ENCODE measurements at places on chromosomes 1 and 21.

DNA sequence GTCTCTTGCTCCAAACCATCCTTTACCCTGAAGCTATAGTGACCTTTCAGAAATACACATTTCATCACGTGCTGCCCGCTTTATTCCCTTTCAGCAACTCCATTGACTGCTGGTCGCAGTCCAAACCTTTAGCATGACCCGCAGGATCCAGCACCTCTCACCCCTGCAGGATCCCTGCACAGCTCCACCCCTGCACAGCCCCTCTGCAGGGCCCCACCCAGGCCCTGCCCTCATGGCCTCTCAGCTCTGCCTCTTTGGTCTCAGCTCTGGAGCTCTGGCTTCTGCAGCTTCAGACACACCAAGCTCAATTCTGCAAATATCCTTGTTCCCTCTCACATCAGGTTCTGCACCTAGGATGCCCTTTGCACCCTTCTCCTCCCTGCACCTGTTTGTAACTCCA, 264.9 kb upstream of the C1orf174 start:
- no peak overlapping the region for H3K27ac ChIP-seq
- H3K4me3 ChIP-seq = no peak overlapping the region
- no peaks in the 10 kb centered on the region for H3K36me3 ChIP-seq
- no peak for DNase-seq

GRCh38 chr1:150009604-150010392, 728 bp downstream of the OTUD7B start:
- no peaks in the 10 kb centered on the region for H3K27me3 ChIP-seq
- peaks cover 29% of the 10 kb centered on the region for H3K4me1 ChIP-seq
- peak; percentile 80 for DNase-seq
- H3K4me3 ChIP-seq = peak overlapping the region; percentile 95

DNA sequence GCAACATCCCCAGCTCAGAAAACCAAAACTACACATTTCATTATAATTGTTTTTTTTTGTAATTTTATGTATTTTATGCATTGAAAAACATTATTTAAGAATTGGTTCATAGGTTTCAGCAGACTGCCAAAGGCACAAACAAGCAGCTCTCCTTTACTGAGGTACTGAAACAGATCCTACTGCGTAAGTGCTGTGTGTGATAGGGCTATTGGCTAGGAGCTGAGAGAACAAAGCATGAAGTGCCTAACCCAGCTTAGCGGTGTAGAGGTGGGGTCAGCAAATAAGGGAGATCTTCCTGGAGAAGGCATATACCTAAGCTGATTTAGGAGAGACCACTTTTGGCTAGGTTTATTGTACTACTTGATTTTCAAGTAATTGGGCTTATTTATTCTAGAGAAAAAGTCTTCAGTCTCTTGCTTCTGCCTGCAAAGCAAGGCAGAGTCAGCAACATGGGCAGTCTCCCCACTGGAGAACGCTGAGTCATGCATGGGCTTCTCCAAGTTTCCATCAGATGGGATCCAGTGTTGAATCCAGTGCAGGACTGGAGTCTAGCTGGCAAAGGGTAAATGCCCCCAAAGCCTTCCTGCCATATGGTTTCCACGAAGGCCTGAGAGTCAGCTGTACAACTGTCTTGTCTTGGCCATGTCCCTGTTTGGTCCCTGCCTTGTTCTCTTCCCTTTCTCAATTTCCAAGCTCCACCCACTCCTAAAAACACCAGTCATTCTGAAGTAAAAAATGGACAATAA, 18.0 kb upstream of the YTHDF2 start:
- H3K36me3 ChIP-seq = peaks cover 17% of the 10 kb centered on the region
- DNase-seq = peak; percentile 17
- H3K27ac ChIP-seq = no peak overlapping the region
- H3K4me1 ChIP-seq = no peaks in the 10 kb centered on the region

GRCh38 chr1:27009601-27010197, 3.0 kb downstream of the TENT5B start:
- H3K36me3 ChIP-seq = peaks cover 53% of the 10 kb centered on the region
- no peaks in the 10 kb centered on the region for H3K27me3 ChIP-seq

- H3K36me3 ChIP-seq = peaks cover 14% of the 10 kb centered on the region
- DNase-seq = no peak
- peak overlapping the region; percentile 8 for H3K27ac ChIP-seq
- H3K4me1 ChIP-seq = peaks cover 13% of the 10 kb centered on the region
These were observed 7.2 kb downstream of the RO60 start for GRCh38 chr1:193066606-193067005.

GRCh38 chr1:14848625-14849024, 250.1 kb downstream of the KAZN start:
- peaks cover 6% of the 10 kb centered on the region for H3K27me3 ChIP-seq
- no peak overlapping the region for H3K4me3 ChIP-seq
- DNase-seq = no peak
- H3K4me1 ChIP-seq = no peaks in the 10 kb centered on the region
- no peaks in the 10 kb centered on the region for H3K36me3 ChIP-seq

DNA sequence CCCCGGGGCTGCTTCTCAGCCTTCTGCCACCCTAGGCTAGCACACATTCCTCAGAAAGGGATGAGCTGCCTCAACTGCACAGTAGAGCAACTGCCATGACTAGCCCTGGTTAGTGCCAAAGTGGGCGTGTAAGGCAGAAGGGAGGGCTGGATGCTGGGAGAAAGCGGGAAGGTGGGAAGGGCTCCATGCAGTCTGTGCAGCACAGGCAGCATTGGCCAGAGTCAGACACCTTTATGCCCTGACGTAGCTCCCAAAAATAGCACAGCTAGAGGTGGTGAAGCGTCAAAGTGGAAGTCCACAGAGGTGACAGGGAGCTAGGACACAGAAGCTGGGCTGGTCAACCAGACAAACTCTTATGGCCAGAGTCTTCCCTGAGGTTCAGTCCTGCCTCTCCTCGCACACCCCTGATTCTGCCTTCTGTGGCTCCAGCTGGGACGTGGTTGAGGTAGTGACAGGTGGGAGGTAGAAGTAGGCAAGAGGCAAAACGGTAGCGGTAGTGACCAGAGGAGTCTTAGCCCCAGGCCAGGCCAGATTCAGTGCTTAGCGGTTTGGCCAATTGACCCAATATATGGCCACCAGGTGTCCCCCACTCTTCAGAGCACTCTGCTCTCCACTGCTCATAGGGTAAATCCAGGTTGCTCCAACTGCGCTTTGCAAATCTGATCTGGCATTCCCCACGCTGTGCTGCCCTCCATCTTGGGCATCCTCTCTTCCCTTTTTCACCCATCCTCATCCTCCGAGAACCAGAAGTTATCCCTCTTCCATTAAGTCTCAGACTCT, 45.6 kb downstream of the DDX20 start:
- H3K4me3 ChIP-seq = no peak overlapping the region
- peak; percentile 4 for DNase-seq
- peaks cover 30% of the 10 kb centered on the region for H3K27me3 ChIP-seq
- no peaks in the 10 kb centered on the region for H3K36me3 ChIP-seq
- no peak overlapping the region for H3K27ac ChIP-seq
- no peaks in the 10 kb centered on the region for H3K4me1 ChIP-seq

GRCh38 chr21:33550772-33551660, 8.2 kb downstream of the SON start:
- H3K36me3 ChIP-seq = peaks cover 100% of the 10 kb centered on the region
- H3K4me1 ChIP-seq = peaks cover 13% of the 10 kb centered on the region
- no peaks in the 10 kb centered on the region for H3K27me3 ChIP-seq
- no peak overlapping the region for H3K27ac ChIP-seq
- DNase-seq = no peak

- no peak overlapping the region for H3K27ac ChIP-seq
- no peaks in the 10 kb centered on the region for H3K27me3 ChIP-seq
- H3K4me1 ChIP-seq = no peaks in the 10 kb centered on the region
These were observed 100.7 kb downstream of the BARHL2 start for GRCh38 chr1:90616395-90616794.

DNA sequence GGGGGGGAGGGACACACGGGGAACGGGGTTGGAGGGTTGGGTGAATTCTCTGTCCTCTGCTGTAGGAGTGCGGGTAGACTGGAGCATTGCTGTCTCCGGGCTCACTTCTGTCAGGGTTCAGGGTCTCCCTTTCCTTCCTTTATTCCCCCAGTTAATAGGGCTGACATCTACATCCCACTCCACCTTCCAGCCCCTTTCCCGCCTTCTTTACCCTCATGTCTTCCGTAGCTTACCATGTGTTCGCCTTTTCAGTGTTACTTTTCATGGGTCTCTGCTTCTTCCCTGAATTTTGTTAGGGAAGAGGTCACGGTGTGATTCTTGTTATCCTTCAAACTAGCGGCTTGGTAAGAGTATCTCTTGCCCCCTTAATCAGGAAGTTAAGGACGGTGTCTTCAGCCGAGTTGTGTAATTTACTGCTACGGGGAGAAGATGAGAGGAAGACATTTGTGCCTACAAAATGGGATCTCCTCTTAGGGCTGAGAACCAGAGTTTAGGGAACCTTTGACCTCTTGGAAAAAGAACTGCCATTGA, 917 bp downstream of the RAP1A start:
- peak overlapping the region; percentile 94 for H3K4me3 ChIP-seq
- H3K36me3 ChIP-seq = peaks cover 7% of the 10 kb centered on the region
- no peaks in the 10 kb centered on the region for H3K27me3 ChIP-seq

- no peaks in the 10 kb centered on the region for H3K36me3 ChIP-seq
- H3K4me3 ChIP-seq = no peak overlapping the region
- H3K27me3 ChIP-seq = peaks cover 12% of the 10 kb centered on the region
- H3K27ac ChIP-seq = no peak overlapping the region
These were observed 41.9 kb downstream of the MAB21L3 start for GRCh38 chr1:116152950-116153691.

DNA sequence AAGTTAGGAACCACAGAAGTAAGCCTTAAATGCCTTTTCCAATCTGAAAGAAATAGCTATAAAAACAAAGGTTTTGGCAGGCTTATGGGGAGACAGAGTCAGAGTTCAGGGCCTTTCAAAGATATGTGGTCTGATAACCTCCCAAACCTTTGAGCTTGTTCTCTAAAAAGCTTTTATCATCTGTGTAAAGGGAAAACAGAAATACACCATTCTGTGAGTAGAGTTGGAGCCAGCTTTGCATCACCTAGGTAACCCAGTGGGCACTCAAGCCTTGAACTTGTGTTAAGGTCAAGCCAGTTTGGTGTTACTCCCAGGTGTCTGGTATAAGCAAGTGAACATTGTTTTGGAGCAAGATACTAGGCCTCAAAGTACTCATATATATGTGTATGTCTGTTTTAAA, 50.1 kb downstream of the LAMC1 start:
- no peaks in the 10 kb centered on the region for H3K36me3 ChIP-seq
- no peak overlapping the region for H3K27ac ChIP-seq
- H3K27me3 ChIP-seq = no peaks in the 10 kb centered on the region
- peaks cover 67% of the 10 kb centered on the region for H3K4me1 ChIP-seq
- H3K4me3 ChIP-seq = no peak overlapping the region
- no peak for DNase-seq

DNA sequence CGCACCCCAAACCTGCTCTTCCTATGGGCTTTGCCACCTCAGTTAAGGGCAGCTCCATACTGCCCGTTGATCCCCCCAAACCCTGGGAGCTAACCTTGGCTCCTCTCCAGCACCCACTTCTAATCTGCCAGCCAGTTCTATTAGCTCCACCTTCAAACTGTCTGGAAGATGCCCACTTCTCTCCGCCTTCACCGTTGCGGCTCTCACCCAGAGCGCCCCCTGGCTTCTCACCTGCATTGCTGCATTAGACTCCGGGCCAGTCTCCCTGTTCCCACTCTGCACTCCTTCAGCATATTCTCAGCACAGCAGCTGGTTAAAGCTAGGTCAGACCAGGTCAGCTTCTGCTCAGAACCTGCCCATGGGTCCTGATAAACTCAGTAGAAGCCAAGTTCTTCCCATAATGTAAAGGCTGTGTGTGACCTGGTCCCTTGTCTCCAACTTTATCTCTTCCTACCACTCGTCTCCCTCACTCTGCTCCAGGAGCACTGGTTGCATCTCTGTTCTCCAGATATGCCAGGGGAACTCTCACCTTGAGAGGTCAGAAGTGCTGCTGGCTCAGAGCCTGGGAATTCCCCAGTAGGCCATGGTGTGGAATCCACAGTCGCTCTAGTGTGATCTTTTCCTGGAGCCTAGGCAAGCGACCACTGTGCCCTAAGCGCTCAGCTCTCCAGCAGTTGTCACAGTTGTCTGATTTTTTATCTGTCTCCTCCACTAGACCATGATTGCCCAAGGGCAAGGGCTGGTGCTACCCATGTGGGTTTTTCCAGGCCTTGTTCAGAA, 150.3 kb downstream of the HMGB4 start:
- H3K36me3 ChIP-seq = no peaks in the 10 kb centered on the region
- DNase-seq = peak; percentile 5
- no peaks in the 10 kb centered on the region for H3K4me1 ChIP-seq
- no peaks in the 10 kb centered on the region for H3K27me3 ChIP-seq
- H3K4me3 ChIP-seq = no peak overlapping the region

DNA sequence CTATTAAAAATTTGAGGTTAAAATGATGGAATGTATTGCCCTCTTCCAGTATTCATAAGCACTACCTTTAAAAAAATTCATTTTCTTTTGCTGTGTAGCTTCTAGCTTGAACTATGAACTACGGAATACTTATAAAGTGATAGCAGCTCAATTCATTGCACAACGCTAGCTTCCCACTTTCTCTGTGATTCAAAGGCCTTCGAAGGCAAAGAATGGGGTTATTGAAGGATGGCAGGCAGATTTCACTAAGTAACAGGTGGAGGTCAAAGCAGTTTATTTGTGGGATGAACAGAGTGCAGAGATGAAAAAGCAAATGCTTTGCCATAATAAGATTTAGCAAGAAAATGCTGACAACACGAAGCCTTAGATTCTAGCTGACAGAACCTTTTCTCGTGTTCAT, 290.6 kb downstream of the NFIA start:
- no peaks in the 10 kb centered on the region for H3K27me3 ChIP-seq
- DNase-seq = no peak
- no peak overlapping the region for H3K27ac ChIP-seq
- peaks cover 6% of the 10 kb centered on the region for H3K4me1 ChIP-seq

DNA sequence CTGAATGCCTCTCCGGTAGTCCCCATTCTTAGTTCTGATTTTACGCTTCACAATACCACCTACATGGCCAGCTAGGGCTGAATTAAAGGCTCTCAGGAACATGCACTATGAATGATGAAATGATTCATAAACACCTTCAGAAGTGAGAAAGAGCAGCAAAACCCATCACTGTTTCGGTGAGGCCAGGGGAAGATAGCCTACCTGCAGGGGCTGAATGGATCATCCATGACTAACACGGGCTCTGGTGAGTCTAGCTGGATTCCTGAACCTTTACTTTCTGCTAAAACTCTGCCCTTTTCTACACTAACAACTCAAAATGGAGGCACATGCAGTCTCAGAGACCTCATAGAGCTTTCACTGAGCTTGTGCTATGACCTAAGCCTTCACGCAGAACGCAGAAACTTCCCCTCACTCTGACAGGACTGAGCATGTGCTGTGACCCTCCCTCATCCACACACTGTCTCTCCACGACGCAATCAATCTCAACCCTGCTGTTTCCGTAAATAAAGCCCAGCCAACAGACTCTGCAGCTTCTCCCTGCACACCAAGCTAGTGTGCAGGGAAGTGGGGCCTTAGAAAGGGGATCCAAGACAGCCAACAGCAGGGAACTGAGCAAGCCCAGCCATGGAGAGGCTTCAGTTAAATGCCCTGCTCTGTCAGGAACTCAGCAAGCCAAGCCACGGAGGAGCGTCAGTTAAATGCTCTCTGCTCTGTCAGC, 207.8 kb downstream of the SLC45A1 start:
- DNase-seq = peak; percentile 91
- no peaks in the 10 kb centered on the region for H3K27me3 ChIP-seq
- H3K4me3 ChIP-seq = no peak overlapping the region
- H3K27ac ChIP-seq = no peak overlapping the region

GRCh38 chr1:203600782-203601513, 25.7 kb upstream of the ATP2B4 start:
- no peaks in the 10 kb centered on the region for H3K36me3 ChIP-seq
- H3K4me3 ChIP-seq = no peak overlapping the region
- DNase-seq = no peak

Measured in MCF 10A (cell line).